ENCODE measurements at places on chromosomes 7 and 10.

DNA sequence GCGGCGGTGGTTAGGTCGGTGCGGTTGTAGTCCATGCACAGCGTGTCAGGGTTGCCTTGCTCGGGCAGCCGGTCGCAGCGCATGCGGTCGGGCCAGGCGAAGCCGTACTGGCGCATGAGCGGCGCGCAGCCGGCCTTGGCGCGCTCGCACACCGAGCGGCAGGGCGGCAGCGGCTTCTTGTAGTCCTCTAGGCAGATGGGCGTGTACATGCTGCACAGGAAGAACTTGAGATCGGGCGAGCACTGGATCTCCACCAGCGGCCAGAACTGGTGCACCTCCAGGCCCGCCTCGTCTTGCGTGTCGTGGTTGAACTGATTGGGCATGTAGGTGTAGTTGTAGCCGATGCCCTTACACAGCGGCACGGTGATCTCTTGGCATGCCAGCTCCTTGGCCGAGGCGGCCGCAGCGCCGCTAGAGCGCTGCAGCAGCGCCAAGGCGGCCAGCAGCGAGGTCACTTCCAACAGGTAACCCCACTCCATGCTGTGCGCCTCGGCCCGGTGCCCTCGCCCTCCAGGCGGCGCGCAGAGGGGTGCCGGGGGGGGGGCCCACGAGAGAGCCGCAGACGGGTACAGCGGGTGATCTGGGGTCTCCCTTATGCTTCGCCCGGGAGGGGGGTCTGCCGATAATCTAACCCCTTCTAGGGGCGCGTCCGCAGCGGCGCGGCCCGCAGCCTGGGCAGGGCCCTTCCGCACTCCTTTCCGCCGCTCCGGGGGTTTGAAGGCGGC is 983 bp downstream of the FZD8 start:
- DNase-seq, result peak; percentile 68

DNA sequence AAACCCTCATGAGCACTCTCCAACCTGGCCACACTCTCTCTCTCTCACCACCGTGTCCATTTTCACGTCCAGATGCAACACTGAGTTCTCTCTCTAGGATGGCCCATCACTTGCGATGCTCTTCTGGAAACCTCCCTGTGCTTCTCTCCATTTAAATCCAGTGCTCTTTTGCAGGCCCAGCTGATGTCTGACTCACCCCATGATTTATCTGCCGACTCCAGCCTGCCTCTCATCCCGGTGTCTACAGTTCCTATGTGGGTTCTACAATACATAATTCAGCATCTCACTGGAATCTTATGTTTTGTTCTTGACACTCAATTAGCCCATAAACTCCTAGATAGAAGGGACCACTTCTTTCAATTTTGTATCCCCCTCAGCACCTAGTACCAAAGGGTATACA is 5.0 kb downstream of the TPK1 start:
- DNase-seq, result no peak

GRCh38 chr10:130495891-130496636 is 359.9 kb downstream of the GLRX3 start:
- no peak for DNase-seq

DNA sequence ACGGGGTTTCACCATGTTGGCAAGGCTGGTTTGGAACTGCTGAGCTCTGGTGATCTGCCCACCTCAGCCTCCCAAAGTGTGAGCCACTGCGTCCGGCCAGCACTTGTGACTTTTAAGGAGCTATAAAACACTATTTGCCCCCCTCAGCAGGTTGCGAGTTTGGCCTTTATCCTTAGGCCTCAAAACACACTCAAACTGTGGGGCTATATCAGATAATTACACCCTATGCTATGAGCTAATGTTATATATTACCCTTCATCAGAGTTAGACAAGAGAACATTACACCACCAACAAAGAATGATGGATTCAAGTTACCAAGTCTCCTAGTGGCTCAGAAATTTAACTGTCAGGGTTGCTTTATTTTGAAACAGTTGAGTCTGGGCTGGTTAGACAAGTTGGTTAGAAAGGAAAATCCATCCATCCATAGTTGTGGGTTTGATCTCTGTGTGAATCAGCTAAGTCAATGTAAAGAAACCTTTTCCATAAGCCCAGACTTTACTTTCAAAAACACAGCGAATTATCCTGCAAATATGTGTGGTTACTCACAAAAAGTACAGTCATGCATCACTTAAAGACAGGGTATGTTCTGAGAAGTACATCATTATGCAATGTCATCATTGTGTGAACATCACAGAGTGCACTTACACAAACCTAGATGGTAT is 115.8 kb downstream of the SEMA3D start:
- no peak for DNase-seq

GRCh38 chr7:4268040-4268965 is 413.8 kb upstream of the FOXK1 start:
- DNase-seq, result no peak

- DNase-seq, result no peak
These were observed 80.4 kb upstream of the PDE1C start for GRCh38 chr7:32150589-32150988.

DNA sequence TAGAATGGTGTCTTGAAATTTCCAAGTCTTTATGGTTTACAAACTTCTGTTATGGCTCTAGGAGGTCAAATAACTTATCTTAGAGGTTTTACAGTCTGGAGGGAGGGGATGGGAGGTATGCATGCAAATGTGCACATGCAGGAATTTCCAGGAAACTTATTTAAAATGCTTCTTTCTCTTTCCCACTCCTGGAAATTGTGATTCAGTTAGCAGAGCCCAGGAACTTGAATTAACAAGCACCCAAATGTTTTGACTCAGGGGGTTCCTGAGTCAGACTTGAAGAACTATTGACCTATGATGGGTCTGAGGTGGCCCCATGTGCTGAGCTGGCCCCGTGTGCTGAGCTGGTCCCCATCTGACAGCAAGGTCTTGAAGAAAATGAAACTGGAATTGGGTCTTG is 669.4 kb downstream of the INHBA start:
- DNase-seq, result no peak

- DNase-seq, result peak; percentile 7
These were observed 153.3 kb downstream of the STK31 start for GRCh38 chr7:23863209-23863787.

DNA sequence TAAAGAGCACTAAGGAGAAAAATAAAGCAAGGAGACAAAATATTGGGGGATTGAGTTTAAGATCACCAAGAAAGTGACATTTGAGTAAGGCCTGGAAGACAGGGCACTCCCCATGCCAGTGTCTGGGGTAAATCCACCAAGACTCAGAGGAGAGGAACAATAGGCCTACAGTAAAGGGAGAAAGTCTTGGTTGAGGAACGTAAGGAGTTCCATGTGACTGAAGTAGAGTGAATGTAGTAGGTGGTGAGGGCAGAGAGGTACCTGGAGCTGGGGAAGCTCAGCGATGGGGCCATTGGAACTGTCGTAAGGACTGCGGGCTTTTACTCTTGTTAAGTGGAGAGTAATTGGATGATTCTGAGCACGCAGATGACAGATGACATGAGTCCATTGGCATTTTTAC is 69.4 kb downstream of the CPED1 start:
- no peak for DNase-seq

DNA sequence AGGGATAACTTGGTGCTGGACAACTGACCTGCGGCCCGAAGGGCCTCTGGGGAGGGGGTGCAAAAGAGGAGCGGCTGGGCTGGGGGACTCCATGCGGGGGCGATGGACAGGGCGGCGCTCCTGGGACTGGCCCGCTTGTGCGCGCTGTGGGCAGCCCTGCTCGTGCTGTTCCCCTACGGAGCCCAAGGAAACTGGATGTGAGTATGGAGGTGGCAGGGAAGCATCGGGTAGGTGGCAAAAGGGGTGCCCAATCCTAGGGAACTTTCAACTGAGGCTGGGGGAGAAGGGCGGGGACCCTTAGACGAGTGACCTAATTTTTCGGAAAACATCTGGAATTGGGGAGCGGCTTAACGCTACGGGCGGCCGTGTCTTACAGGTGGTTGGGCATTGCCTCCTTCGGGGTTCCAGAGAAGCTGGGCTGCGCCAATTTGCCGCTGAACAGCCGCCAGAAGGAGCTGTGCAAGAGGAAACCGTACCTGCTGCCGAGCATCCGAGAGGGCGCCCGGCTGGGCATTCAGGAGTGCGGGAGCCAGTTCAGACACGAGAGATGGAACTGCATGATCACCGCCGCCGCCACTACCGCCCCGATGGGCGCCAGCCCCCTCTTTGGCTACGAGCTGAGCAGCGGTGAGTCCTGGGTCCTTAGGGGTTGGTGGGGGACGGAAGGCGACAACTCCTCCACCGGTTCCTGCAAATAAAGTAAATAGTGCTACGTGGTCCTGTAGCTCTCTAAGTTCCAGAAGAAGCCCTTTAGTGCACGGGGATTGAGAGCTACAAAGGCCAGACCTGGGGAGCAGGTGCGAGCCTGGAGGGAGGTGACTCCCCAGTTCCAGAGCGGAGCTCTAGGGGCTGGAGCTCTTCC is 622 bp downstream of the WNT16 start:
- peak; percentile 53 for DNase-seq

GRCh38 chr7:16447876-16448275 is 17.7 kb downstream of the SOSTDC1 start:
- DNase-seq, result no peak

- DNase-seq, result no peak
These were observed at the start of gene CD36 for GRCh38 chr7:80637911-80638765. CD36 (plus strand) TSS chr7:80638642; CDS start chr7:80646741, 8,099 bp downstream.

DNA sequence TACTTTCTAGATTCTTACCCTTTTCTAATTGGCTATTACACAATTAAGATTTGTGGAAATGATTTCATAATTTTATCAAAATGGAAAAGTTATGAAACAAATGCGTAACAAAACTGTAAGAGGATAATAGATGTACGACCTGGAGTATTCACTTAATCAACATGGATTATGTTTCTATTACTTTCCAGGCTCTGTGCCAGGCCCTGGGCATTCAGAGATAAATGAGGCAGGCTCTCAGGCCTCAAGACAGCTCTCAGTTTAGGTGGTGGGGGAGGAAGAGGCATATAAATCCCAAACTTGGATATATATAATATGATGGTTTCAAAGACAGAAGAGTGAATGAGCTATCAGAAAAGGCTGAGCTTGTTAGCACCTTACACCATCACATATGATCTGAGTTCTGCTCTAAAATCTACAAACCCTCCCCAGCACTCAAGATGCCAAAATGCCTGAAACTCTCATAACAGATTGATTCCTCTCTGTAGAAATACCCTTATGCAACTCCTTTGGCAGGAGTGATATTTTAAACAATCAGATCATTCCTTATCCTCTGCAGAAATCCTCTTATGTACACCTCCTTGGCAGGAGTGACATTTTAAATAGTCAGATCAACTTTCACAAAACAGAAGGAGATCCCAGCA is 42.5 kb downstream of the ACBD5 start:
- DNase-seq, result no peak

GRCh38 chr10:22710139-22710745 is 4.1 kb downstream of the PIP4K2A start:
- no peak for DNase-seq

- DNase-seq, result peak; percentile 60
These were observed 284.3 kb downstream of the SORCS3 start for GRCh38 chr10:104925232-104925851.

- DNase-seq, result no peak
These were observed 16.7 kb downstream of the CRPPA start for GRCh38 chr7:16404636-16405035.

- DNase-seq, result peak; percentile 33
These were observed 816 bp downstream of the DMTF1 start for GRCh38 chr7:87152897-87153641.

DNA sequence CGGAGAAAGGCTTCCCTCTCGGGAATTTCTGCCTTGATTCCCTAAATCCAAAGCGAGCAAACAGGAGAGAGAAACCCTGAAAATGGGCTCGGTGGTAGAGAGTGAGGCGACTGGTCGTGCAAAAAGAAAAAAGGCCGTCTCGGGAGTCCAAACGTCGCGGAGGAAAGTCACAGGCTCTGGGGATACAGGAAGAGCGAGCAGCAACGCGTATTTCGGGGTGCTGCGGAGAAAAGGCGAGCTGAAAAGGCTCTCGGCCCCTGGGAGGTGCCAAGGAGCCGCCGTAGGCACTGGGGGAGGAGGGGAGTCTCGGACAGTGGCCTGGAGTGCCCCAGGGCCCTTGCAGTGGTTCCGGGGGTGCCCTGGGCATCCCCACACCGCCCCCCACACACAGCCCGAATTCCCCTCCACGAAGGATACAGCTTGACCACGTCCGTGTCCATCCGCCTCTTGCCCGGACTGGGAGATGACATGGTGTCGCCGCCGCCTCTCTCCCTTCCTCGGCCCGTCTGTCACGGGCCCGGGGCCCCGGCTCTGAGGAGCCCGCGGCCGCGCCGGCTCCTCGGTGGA is 591 bp downstream of the UBE2H start:
- no peak for DNase-seq

DNA sequence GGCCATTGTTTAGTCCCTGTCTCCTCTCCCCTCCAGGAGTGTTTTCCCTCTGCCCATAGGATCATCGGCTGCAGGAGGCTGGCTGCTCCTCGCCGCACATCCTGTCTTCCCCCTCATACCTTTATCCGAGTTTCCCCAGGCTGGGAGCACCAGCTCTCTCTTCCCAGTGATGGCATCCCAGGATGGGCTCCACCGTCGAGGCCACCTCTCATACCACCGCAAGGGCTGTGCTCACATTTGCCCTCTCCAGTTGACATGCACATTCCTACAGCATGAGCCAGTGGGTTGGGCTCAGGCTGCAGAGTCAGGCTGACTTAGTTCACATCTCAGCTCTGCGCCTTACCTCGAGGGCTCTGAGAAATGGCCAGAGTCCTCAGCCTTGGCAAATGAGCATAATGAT is 12.1 kb downstream of the HKDC1 start:
- no peak for DNase-seq

- DNase-seq, result no peak
These were observed 78.5 kb downstream of the TRIM24 start for GRCh38 chr7:138538518-138538917.

GRCh38 chr7:142566271-142566670 is 183.0 kb upstream of the PRSS1 start:
- DNase-seq, result no peak

GRCh38 chr10:87761153-87761552 is 56.9 kb downstream of the ATAD1 start:
- DNase-seq, result no peak
